ENCODE measurements at places on chromosomes 12 and 14. TPM values are rescaled to one million over a fixed set of nuclear protein-coding genes. Genes with fewer than 3 reads are reported as not detected.

HOXC11 gene
- total RNA-seq = not detected

SLC6A13 gene
- total RNA-seq = 3.9 TPM

TMEM260 gene
- 18.6 TPM for total RNA-seq

GYS2 gene
- total RNA-seq = not detected

TOGARAM1 gene
- 12.6 TPM for total RNA-seq

CEBPE gene
- not detected for total RNA-seq

RPS6KL1 gene
- total RNA-seq = 5.1 TPM

RIMKLB gene
- total RNA-seq = 32.0 TPM

FMNL3 gene
- 40.3 TPM for total RNA-seq

CLEC14A gene
- total RNA-seq = 87.6 TPM

DHRS1 gene
- total RNA-seq = 28.0 TPM

RARG gene
- total RNA-seq = 23.8 TPM

IQSEC3 gene
- total RNA-seq = 4.6 TPM

MIP gene
- not detected for total RNA-seq
